ENCODE measurements at places on chromosomes 12 and 14. TPM values are rescaled to one million over a fixed set of nuclear protein-coding genes. Genes with fewer than 3 reads are reported as not detected.

The ANAPC5 gene
- 101 TPM for total RNA-seq

The RNU6-7 gene
- total RNA-seq = not detected

The PMCH gene
- total RNA-seq = not detected

DNA sequence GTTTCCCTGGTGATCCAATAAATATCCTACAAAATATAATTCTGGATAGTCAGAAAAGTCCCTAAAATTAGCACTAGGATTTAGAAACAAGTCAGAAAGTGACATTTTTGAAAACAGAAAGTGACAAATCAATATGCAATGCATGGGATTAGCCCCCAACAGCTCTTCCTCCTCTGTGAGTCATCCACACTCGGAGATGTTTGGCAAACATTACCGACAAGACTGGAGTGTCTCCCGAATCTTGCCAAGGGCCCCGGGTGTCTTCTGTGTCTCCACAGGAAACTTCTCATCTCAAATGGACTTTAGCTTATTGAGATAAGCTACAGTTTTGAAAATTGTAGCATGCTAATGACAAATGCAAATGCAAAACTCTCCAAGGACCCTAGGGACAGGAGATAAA is 398.9 kb upstream of the CCDC196 start:
- no peak for DNase-seq

DNA sequence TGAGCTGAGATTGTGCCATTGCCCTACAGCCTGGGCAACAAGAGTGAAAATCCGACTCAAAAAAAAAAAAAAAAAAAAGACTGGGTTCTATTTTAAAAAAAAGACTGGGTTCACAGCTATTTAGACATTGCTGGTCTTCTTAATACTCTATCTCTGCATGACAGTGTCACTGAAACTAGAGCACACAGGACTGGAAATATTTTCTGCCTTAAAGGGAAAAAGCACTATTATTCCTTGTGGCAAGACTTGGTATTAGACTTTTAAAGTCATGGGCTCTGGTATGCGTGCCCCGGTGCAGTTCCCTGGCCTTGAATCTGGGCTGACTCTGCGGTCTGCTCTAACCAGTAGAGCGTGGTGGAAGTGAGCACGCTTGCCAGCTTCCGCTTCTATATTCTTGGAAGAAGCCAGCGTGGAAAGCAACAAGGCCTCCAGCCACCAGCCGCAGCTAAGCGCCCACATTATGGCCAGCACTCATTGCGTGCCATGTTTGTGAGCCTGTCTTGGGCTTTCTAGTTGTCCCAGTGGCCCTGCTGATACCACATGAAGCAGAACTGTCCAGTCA is 31.3 kb downstream of the PRKAB1 start:
- no peak for DNase-seq

DNA sequence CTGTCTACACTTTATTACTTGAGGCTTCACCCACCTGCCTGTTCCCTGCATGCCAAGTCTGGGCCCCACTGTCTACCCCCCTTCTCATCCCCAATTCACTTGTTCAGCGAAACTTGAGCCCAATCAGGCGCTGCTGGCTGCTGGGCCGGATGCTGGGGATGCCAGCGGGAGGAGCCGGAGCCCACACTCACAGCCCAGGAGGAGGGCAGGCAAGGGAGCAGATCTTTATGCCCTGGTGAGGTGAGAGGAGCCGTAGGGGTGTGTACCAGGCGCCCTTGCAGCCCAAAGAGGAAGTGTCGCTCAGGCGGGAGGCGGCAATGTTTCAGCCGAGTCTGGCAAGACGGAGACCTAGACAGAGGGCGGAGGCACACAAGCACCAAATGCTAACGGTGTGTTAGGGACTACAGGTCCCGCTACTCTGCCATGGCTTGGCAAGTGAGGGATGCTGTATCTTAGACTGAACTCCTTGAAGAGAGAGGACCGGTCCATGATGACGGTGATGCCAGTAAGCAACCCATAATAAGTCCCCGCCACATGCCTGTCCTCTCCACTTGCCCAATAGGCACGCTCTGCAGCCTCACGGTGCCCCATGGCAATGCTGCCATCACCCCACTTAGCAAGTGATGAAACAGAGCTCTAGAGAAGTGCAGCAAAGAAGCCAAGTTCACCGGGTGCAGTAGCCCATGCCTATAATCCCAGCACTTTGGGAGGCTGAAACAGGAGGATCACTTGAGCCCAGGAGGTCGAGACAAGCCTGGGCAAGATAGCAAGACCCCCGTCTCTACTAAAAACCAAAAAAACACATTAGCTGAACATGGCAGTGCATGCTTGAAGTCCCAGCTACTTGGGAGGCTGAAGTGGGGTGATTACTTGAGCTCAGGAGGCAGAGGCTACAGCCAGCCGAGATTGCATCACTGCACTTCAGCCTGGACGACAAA is 41.6 kb downstream of the LRRC74A start:
- DNase-seq = no peak

GRCh38 chr12:52214421-52214802 is 18.6 kb upstream of the KRT7 start:
- no peak for DNase-seq

DNA sequence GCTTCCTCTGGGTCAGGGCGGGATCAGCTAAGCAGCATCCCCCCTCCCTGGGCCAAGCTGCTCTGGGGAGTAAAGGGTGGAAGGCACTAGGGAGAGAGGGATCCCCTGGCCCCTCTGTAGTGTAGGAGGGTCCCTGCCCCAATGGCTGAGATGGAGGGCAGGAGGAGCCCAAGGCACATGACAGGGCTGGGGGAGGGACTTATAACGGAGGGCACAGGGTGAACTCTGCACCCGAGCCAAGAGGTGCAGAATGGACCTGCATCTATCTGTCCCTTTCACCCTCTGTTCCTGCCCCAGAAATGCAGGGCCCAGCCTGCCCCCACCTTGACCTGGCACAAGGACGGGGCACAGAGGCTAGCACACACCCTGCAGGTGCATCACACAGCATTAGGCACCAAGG is 3.8 kb upstream of the ITGB7 start:
- no peak for DNase-seq

- no peak for DNase-seq
Observed at GRCh38 chr12:51749206-51749985, 99.1 kb downstream of the FIGNL2 start.

GRCh38 chr12:119693511-119693910 is 25.6 kb downstream of the PRKAB1 start:
- no peak for DNase-seq

DNA sequence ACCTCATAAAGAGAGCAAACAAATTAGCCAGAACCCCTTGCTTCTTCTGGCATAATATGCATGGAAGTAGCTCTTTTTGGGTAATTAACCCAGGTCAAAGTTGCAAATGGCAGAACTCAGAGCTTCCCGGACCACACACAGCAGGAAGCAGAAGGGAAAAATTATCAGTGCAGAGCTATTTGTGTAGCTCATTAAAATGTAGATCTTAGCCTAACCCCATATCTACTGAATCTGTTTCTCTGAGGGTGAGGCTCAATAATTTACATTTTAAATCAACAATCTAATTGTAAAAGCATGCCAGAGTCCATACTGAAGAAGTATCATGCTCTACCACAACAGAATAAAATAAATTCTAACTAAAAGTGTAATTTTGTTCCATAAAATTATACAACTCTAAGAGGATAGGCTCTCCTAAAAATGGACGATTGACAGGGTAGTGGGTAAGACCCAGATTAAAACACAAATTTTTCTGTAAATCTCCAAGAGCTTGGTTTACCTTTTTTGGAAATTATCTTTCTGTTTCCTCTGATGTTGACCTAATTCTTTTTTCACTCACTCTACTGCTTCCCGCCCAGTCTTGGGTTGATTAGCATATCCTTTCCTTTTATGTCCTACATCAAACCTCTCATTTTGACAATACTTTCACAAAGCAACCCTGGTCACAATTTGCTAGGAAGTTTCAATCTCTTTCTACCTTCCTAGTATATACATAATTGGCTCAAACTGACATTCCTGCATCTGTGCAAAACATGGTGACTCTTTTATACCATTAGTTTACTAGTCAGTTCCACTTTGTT is 213.3 kb upstream of the SLC16A7 start:
- no peak for DNase-seq

DNA sequence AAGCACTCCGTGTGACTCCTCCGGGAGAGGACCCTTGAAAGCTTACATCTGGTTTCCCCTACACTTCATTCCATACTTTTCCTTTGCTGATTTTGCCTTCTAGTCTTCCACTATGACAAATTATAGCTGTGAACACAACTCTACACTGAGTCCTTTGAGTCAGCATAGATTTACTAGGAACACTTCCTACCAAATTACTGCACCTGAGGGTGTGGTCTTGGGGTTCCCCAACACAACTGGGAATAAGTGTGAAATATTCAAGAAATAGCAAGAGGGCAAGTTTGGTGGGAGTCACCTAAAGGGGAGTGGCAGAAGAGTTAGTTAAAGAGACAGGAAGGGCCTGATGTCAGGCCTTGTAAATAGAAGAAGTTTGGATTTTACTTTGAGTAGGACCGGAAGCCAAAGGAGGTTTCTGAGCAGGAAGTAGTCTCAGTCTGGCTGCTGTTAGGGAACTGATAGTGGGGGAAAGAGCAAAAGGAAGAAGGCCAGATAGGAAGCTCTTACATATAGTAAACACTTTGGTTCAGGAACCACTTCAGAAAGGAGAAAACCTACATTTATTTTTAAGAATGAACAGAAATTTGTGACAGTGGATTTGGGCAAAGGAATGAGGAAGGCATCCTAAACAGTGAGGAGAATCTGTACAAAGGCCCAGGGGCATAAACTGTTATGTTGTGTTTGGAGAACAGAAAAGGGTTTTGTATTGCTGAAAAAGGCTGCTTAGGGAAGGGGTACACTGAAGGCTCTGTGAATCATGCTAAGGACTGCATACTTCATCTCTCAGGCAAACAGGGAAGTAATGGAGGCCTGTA is 14.2 kb downstream of the SEL1L start:
- no peak for DNase-seq

DNA sequence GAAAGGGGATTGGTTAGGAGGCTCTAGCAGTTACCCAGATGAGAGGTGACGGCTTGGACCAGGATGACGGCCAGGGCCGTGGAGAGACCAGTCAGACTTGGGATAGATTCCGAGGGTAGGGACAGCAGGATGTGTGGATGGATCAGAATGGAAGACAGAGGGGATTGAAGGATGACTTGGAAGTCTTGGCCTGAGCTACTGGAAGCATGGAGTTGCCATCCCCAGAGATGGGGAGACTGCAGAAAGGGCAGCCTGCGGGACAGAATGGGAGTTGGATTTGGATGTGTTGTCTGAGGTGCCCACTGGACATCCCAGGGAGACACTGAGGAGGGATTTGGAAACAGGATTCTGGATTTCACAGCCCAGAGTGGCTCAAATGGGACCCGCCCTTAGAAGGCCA is 102.3 kb downstream of the CALM1 start:
- no peak for DNase-seq

- no peak for DNase-seq
Observed at GRCh38 chr14:96830946-96831345, 33.8 kb downstream of the VRK1 start.

GRCh38 chr12:104691721-104692556 is 235.2 kb downstream of the CHST11 start:
- no peak for DNase-seq

- DNase-seq = no peak
Observed at GRCh38 chr14:81305743-81306142, 85.0 kb upstream of the GTF2A1 start.

GRCh38 chr14:91484186-91484585 is 25.9 kb downstream of the PPP4R3A start:
- no peak for DNase-seq

GRCh38 chr14:50932592-50933495 is 11.4 kb downstream of the PYGL start:
- no peak for DNase-seq

DNA sequence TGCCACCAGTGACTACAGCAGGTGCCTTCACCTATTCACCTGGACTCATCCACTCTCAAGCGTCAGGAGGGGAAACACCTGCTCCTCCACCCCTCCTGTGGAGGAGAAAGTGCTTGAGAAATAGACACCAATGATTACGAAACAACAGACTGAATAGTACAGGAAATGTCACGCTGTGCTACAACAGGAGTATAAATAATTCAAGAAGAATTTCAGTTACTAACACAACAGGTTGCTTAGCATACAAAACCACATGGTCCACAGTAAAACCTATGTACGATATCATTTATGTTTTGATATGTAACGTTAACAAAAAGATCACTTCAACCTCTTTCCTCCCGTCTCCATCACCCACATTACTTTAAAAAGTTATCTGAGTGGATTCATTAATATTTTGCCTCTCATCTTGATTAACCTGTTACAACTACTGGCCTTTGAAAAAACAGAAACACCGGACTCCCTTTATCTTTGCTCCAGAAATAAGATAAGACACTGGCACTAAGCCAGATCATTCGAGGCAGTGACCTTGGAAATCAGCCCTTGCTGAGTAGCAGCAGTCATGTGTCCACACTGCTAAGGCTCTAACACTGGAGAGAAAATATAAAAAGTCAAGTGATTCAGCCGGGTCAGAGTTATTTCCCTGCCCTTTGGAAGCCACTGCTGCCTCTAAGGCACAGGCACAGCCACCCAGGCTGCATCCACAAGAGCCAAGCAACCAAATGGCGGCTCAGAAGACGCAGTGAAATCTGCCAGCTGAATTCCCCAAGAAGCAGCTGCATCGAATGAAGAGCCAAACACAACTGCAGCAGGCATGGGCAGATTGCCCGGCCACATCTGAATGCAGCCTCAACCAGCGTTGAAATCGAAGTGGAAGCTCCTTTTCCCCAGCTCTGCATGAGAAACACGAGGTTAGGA is 40.9 kb downstream of the NT5DC3 start:
- no peak for DNase-seq

GRCh38 chr14:62983821-62984220 is 61.4 kb downstream of the KCNH5 start:
- DNase-seq = no peak
